ENCODE measurements at places on chromosomes 7 and 10. TPM values are rescaled to one million over a fixed set of nuclear protein-coding genes. Genes with fewer than 3 reads are reported as not detected.

FZD1 gene
- polyA plus RNA-seq: 2.8 TPM

AGMO gene
- 0.37 TPM for polyA plus RNA-seq

CLDN3 gene
- polyA plus RNA-seq: 20.9 TPM

EZH2 gene
- 23.4 TPM for polyA plus RNA-seq

LRRN3 gene
- 5.4 TPM for polyA plus RNA-seq

ACBD7 gene
- polyA plus RNA-seq: 1.4 TPM

AHR gene
- 16.8 TPM for polyA plus RNA-seq

SAMD9L gene
- polyA plus RNA-seq: 20.3 TPM

ALKBH4 gene
- 11.4 TPM for polyA plus RNA-seq

SPDYE11 gene
- 0.07 TPM for polyA plus RNA-seq

BZW2 gene
- polyA plus RNA-seq: 40.3 TPM

OR2A12 gene
- not detected for polyA plus RNA-seq

HGF gene
- 1.2 TPM for polyA plus RNA-seq

GJD4 gene
- 0.07 TPM for polyA plus RNA-seq

ANTXRL gene
- polyA plus RNA-seq: 0.39 TPM

STYXL1 gene
- 55.9 TPM for polyA plus RNA-seq

SLIT1 gene
- 1.0 TPM for polyA plus RNA-seq

PTF1A gene
- 0.16 TPM for polyA plus RNA-seq

VWA2 gene
- 0.46 TPM for polyA plus RNA-seq

VSTM4 gene
- polyA plus RNA-seq: 2.3 TPM

SEMA3E gene
- 1.8 TPM for polyA plus RNA-seq

ABI1 gene
- 64.5 TPM for polyA plus RNA-seq

ARL4A gene
- polyA plus RNA-seq: 70.3 TPM

ADRA2A gene
- polyA plus RNA-seq: 0.80 TPM

CFAP69 gene
- polyA plus RNA-seq: 3.8 TPM

UPK3BL2 gene
- polyA plus RNA-seq: 28.2 TPM

PTPN20 gene
- polyA plus RNA-seq: 0.78 TPM

FRMD4A gene
- polyA plus RNA-seq: 13.3 TPM
